Activated CD4-positive, alpha-beta memory T cell treated with anti-CD3 and anti-CD28 coated beads, Interleukin-2, amount 10 ng/mL, durations not matched to agents 7 days and 5 days (primary cell): ENCODE measurements at places on chromosomes 2 and 18.

GRCh38 chr18:3147935-3148554, 71.7 kb downstream of the MYOM1 start:
- H3K4me3 ChIP-seq: no peak overlapping the region
- no peaks in the 10 kb centered on the region for H3K4me1 ChIP-seq
- H3K27ac ChIP-seq: no peak overlapping the region
- H3K36me3 ChIP-seq: no peaks in the 10 kb centered on the region
- DNase-seq: no peak

DNA sequence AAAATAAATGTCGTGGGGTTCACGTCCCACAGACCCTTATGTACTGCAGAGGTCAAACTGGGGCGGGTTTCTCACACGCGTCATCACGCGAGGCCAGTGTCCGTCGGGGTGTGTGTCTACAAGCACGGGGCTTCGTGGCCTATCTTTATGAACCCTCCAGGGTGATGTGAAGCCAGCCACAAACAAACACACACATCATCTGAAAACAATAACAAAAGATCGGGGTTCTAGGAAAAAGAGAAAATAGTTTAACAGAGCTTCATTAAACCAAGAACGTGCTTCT, 23.3 kb downstream of the LDLRAD4 start:
- no peaks in the 10 kb centered on the region for H3K36me3 ChIP-seq
- no peak overlapping the region for H3K27ac ChIP-seq
- no peaks in the 10 kb centered on the region for H3K27me3 ChIP-seq
- H3K4me3 ChIP-seq: no peak overlapping the region
- no peak for DNase-seq

DNA sequence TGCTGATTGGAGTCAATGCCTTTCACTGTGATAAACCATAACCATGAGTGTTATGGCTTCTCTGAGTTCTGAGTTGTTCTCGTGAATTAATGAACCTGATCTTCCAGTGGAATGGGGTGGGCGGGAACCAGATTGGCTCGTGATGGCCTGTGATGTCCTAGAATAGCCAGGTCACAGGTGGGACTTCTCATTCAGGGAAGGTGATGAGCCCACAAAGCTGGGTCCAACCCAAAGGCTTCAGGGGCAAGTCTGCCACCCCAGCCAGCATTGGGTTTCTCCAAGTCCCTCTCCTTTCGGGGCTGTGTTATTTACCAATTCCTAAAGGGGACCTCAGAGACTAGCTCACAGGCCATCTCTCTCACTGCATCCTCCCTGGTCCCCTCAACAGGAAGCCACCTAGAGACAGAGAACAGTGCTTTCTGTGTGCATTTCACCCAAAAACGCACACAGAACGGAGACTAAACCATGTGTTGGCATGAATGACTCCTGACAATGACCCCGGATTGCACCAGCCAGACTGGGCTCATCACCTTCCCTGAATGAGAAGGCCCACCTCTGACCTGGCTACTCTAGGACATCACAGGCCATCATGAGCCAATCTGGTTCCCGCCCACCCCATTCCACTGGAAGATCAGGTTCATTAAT, 85.5 kb downstream of the MALT1 start:
- peaks cover 3% of the 10 kb centered on the region for H3K36me3 ChIP-seq
- no peak overlapping the region for H3K27ac ChIP-seq
- peaks cover 15% of the 10 kb centered on the region for H3K27me3 ChIP-seq
- DNase-seq: no peak
- H3K4me1 ChIP-seq: peaks cover 14% of the 10 kb centered on the region

DNA sequence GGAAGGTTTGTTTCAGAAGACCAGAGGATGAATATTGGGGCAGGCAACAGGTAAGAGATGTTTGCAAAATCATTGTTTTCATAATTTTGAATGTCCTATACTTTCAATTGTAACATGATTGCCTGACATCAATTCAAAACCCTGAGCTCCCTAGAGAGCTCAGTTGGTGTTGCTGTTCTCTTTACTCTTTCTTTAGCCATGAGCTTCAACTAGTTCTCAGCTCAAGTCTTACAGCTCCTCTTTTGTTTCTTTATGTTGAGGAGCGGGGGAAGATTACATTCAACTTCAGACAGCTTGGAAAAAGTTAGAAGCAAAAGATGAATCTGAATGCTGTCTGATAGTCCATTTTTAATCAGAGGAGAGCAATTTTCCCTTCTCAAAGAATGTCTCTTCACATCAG, 144.8 kb upstream of the TACR1 start:
- H3K36me3 ChIP-seq: no peaks in the 10 kb centered on the region
- no peak overlapping the region for H3K27ac ChIP-seq
- no peaks in the 10 kb centered on the region for H3K4me1 ChIP-seq
- DNase-seq: no peak

- H3K27ac ChIP-seq: no peak overlapping the region
- H3K36me3 ChIP-seq: no peaks in the 10 kb centered on the region
- H3K4me3 ChIP-seq: no peak overlapping the region
- no peak for DNase-seq
- no peaks in the 10 kb centered on the region for H3K4me1 ChIP-seq
These were observed 12.3 kb downstream of the CROCC2 start for GRCh38 chr2:240918258-240919091.

GRCh38 chr2:205197468-205198139, 484.7 kb upstream of the NRP2 start:
- no peaks in the 10 kb centered on the region for H3K4me1 ChIP-seq
- no peaks in the 10 kb centered on the region for H3K36me3 ChIP-seq
- H3K4me3 ChIP-seq: no peak overlapping the region
- H3K27me3 ChIP-seq: no peaks in the 10 kb centered on the region
- DNase-seq: no peak

GRCh38 chr2:37583402-37583801, 88.0 kb downstream of the CDC42EP3 start:
- no peaks in the 10 kb centered on the region for H3K27me3 ChIP-seq
- peak overlapping the region; percentile 78 for H3K27ac ChIP-seq
- H3K36me3 ChIP-seq: peaks cover 14% of the 10 kb centered on the region
- DNase-seq: no peak
